ENCODE measurements at places on chromosomes 3 and 15. TPM values are rescaled to one million over a fixed set of nuclear protein-coding genes. Genes with fewer than 3 reads are reported as not detected.

DNA sequence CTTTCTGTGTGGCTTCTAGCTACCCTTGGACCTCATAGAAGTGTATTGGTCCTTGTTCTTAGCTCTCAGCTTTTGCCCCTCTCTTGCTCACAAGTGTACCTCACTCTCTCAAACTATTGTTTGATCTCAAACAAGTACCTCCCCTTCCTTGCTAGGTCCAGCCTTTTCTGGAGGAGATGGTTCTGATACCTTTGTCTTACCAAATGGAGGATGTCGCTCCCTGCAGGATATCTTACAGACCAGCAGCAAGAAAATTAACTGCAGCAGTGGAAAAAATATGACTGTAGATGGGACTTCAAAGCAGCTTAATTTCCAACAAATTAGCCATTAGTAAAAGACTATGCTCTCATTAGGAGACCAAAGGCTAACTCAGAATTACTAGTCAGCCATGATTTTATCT lies 388.1 kb upstream of the ROBO2 start:
- no peak for DNase-seq

- DNase-seq = no peak
Observed at GRCh38 chr3:51375571-51375970, 9.5 kb upstream of the MANF start.

GRCh38 chr3:129699199-129699598 lies 92.7 kb upstream of the PLXND1 start:
- DNase-seq = no peak

MCF2L2 gene
- total RNA-seq = 13.7 TPM

- DNase-seq = no peak
Observed at GRCh38 chr3:41073190-41073589, 126.1 kb upstream of the CTNNB1 start.

OXTR gene
- 2.2 TPM for total RNA-seq

DNA sequence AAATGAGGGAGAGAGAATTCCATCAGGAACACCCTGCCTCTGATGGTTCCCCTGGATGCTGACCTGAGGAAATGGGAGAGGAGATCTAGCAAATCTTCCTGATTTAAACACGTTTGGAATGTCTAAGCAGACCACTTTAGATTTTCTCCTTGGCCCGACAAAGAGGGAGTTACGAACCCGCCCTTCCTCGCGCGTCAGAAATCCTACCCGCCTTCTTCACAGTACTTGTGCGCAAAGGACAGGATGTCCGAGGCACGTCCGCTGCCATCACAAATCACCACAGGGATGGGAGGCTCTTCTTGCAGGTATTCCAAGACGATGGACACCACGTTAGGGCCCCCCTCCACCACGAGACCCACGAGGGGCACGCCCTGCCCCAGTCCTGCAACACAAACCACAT lies 38.6 kb downstream of the TRPM1 start:
- no peak for DNase-seq

DNA sequence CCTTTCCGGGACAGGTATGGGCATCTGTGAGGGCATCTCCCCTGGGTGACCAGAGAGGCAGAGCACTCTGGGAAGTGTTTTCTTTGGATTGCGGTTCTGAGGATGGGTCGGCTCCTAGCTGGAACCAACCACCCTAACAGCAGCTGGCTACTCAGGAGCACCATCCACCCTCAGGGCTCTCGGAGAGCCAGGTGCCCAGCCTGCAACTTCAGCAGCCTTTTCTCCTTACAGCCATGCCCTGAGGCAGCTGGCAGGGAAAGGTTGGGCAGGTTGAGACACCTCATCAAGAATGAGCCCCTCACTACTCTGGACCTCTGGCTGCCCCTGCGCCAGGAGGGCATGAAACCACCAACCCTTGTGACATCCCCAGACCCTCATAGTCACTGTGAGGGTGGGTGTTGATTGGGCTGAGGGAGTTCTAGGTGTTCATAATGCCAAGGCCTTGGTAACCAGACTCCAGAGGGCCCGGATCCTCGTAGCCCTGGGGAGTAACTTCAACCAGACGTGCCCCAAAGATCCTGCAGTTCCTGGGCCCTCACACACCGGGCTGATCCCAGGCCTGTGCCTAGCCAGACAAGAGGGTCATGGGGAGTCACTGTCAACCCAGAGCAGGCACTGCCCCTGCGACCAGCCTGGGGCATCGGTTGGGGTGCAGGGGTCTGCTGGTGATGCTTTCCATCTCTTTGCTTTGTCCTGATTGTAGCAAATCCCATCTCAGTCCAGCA lies 114.4 kb upstream of the ABHD17C start:
- DNase-seq = no peak
